ENCODE measurements at places on chromosomes 12 and 14.

DNA sequence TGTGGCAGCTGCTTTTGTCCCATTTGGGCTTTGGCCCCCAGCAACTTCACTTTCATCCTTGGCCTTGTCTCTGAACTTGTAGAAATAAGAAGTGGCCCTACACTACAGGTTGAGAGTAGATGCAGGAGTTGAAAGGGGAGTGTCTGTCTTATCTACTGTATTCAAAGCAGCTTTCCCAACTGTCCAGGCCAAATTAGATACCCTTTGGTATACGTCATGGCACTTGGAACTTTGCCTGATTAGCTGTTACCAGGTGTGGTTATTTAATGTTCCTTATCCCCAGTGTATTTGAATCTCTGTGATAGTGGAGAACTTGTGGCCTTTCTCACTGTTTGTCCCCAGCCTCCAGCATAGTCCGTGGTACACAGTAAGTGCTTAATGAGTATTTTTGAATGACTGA, 33.5 kb downstream of the SUDS3 start:
- peaks cover 15% of the 10 kb centered on the region for H3K36me3 ChIP-seq
- DNase-seq = no peak
- peaks cover 2% of the 10 kb centered on the region for H3K4me1 ChIP-seq
- no peak overlapping the region for H3K4me3 ChIP-seq
- no peak overlapping the region for H3K27ac ChIP-seq

DNA sequence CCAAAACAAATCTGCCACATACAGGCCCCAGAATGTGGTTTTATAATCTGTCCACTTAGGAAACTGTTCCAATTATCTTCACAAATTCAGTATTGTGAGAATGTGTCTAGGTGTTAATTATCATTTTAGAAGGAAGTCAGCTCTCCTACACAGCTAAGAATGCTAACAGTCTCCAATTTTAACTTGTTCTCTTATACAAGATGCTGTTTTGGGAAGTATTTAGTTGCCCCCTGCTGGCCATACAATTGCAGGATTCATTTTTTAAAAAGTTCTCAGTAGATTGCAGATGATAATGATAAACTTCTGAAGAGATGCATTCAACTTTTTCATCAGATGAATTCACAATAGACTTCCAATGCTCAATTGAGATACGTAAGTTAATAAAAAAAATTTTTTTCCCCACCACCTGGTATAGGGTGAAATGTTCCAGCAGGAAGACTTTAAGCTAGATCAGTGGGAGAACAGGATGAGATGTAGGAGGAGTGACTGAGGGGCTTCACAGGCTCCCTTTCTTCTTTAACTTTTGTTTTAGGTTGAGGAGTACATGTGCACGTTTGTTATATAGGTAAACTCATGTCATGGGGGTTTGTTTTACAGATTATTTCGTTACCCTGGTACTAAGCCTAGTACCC, 27.3 kb upstream of the OSBPL8 start:
- H3K36me3 ChIP-seq = no peaks in the 10 kb centered on the region
- H3K27ac ChIP-seq = no peak overlapping the region
- DNase-seq = no peak
- H3K27me3 ChIP-seq = no peaks in the 10 kb centered on the region
- H3K4me1 ChIP-seq = no peaks in the 10 kb centered on the region

- DNase-seq = no peak
- no peak overlapping the region for H3K27ac ChIP-seq
- peaks cover 3% of the 10 kb centered on the region for H3K4me1 ChIP-seq
- no peaks in the 10 kb centered on the region for H3K36me3 ChIP-seq
- H3K27me3 ChIP-seq = no peaks in the 10 kb centered on the region
Observed at GRCh38 chr12:32499048-32499447, 99.7 kb downstream of the FGD4 start.

DNA sequence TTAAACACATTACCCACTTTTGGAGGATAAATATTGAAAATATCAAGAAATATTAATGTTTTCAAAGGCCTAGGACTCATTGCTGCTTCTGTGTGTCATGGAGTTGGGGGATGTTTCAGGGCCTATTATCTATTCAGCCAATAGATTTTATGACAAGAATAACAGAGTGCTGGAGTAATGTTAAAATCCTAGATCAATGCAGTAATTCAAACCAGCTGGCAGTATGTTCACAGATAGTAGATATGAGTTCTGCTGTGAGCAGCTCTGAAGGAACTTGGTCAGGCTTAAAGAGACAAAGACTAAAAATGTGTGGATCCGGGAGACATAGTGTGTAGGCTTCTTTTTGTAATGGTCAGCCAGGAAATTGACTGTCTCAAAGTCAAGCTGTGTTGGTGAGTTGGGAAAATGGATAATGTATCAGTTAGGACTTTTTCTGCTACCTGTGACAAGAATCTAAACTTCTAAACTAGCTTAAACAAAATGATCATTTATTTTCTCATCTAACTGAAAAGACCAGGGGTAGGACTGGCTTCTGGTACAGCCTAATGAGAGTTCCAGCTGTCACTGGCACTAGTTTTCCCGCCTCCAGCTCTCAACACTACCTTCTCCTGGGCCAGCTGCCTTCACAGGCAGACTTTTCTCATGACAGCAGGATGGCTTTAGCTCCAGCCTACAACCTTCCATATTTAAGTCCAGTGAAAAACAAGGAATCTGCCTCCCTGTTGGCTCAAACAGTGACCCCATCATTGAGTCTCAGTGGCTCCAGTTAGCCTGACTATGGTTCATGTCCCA, 16.3 kb upstream of the POLR3B start:
- no peak overlapping the region for H3K4me3 ChIP-seq
- H3K27ac ChIP-seq = peak overlapping the region; percentile 28
- H3K36me3 ChIP-seq = peaks cover 4% of the 10 kb centered on the region
- no peaks in the 10 kb centered on the region for H3K27me3 ChIP-seq

DNA sequence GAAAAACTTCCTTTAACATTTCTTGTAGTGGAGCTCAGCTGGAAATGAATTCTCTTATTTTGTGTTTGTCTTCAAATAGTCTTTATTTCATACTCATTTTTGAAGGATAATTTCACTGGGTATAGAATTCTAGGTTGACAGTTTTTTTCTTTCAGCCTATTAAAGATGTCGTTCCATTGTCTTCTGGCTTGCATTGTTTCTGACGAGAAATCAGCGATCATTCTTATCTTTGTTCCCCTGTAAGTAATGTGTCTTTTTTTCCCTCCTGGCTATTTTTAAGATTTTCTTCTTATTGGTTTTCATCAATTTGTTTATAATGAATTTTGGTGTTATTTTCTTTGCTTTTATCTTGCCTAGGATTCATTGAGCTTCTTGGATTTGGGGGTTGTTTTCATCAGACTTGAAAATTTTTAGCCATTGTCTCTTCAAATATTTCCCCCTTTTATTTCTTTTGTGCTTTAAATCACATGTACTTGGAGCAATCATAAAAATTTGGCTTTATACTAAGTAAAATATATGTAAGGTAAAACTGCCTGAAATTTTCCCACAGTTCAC, 89.4 kb downstream of the UNC79 start:
- H3K4me1 ChIP-seq = no peaks in the 10 kb centered on the region
- H3K27me3 ChIP-seq = no peaks in the 10 kb centered on the region
- no peaks in the 10 kb centered on the region for H3K36me3 ChIP-seq
- no peak for DNase-seq
- H3K4me3 ChIP-seq = no peak overlapping the region
- no peak overlapping the region for H3K27ac ChIP-seq

GRCh38 chr14:64733899-64734298, 29.7 kb downstream of the PLEKHG3 start:
- no peak overlapping the region for H3K4me3 ChIP-seq
- no peaks in the 10 kb centered on the region for H3K27me3 ChIP-seq
- no peaks in the 10 kb centered on the region for H3K36me3 ChIP-seq

GRCh38 chr14:53655080-53655785, 301.4 kb downstream of the BMP4 start:
- H3K27me3 ChIP-seq = no peaks in the 10 kb centered on the region
- H3K27ac ChIP-seq = no peak overlapping the region
- no peaks in the 10 kb centered on the region for H3K36me3 ChIP-seq
- no peak overlapping the region for H3K4me3 ChIP-seq
- peaks cover 2% of the 10 kb centered on the region for H3K4me1 ChIP-seq

- H3K36me3 ChIP-seq = no peaks in the 10 kb centered on the region
- no peaks in the 10 kb centered on the region for H3K4me1 ChIP-seq
- no peak overlapping the region for H3K4me3 ChIP-seq
- no peaks in the 10 kb centered on the region for H3K27me3 ChIP-seq
Observed at GRCh38 chr14:95490727-95491451, 25.6 kb downstream of the SYNE3 start.

DNA sequence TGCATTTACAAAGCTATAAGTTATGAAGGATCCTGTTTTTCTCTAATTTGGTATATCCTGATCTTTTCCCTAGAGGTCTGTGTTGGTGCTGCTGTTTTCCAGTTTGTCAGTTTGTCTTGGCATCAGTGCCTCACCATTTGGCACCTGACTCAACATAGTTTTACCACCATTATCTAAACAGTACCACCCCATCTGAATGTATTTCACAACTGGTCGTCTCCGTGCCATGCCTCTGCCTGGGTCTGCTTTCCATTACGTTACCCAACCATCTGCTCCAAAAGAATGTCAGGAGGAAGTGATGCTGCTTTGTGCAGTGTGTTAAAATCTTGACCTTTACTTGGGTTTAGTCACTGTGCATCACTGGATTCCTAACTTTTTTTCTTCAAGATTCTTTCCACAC, 129.3 kb upstream of the RASSF8 start:
- H3K36me3 ChIP-seq = no peaks in the 10 kb centered on the region
- no peak for DNase-seq
- H3K27ac ChIP-seq = no peak overlapping the region
- no peaks in the 10 kb centered on the region for H3K4me1 ChIP-seq
- no peak overlapping the region for H3K4me3 ChIP-seq
- H3K27me3 ChIP-seq = no peaks in the 10 kb centered on the region

DNA sequence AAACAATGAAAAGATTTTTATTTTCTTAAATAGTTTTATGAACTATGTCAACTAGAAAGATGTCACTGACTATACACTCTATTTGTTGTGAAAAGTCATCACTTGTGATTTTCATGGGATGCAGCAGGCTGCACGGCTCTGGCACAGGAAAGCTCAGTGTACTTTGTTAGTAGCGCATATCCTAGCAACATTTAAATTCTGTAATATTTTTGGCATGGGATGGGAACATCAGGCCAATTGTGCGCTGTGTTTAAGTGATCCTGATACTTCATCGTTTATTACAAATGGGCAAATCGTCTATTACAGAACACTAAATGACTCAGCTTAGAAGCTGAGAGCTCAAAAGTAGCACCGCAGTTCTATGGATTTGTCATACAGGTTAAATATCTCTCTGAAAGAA, 60.7 kb upstream of the SAV1 start:
- no peaks in the 10 kb centered on the region for H3K27me3 ChIP-seq
- DNase-seq = no peak
- H3K36me3 ChIP-seq = peaks cover 10% of the 10 kb centered on the region
- H3K27ac ChIP-seq = no peak overlapping the region
- H3K4me1 ChIP-seq = no peaks in the 10 kb centered on the region

DNA sequence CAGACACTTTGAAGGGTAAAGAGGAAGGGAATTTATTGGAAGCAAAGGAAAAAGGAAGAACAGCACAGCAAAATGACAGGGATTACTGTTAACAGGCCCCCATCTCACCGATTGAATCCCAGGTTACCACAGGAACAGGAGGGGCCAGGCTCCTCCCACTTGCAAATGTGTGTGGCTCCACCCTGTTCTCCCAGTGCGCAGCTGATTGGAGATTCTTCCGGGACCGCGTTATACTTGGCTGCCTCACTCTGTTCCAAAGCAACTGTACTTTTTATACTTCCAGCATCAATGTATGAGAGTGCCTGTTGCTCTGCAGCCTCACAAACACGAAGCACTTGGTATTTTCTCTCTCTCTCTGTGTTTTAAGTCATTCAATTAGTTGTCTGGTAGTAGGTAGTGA, 273.6 kb upstream of the MDGA2 start:
- H3K27me3 ChIP-seq = no peaks in the 10 kb centered on the region
- no peaks in the 10 kb centered on the region for H3K36me3 ChIP-seq
- H3K4me1 ChIP-seq = no peaks in the 10 kb centered on the region
- H3K4me3 ChIP-seq = no peak overlapping the region
- DNase-seq = no peak

DNA sequence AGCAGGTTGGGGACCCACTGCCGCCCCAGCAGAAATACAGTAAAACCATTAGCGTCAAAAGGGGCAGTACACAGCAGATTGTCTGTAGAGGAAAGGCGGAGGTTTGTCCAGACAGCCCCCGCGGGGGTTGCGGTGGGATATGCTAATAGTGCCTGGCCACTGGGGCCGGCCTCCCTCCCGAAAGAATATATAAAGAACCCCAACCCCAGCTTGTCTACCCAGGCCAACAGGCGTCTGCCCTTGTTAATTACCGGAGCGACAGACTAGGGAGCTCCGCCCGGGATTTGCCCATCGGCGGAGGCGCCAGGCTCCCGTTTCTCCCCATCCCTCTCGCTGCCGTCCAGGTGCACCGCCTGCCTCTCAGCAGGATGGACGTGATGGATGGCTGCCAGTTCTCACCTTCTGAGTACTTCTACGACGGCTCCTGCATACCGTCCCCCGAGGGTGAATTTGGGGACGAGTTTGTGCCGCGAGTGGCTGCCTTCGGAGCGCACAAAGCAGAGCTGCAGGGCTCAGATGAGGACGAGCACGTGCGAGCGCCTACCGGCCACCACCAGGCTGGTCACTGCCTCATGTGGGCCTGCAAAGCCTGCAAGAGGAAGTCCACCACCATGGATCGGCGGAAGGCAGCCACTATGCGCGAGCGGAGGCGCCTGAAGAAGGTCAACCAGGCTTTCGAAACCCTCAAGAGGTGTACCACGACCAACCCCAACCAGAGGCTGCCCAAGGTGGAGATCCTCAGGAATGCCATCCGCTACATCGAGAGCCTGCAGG, at the start of gene MYF5:
Gene MYF5 (plus strand): TSS at position 217 of the 774 bp plus-strand sequence. CDS start 152 bp downstream, at position 369.
- no peak within 1 kb of the TSS for H3K27ac ChIP-seq
- no peak for DNase-seq
- no peaks in the 10 kb centered on the region for H3K27me3 ChIP-seq
- no peaks in the 10 kb centered on the region for H3K4me1 ChIP-seq
- H3K36me3 ChIP-seq = no peaks in the 10 kb centered on the region

DNA sequence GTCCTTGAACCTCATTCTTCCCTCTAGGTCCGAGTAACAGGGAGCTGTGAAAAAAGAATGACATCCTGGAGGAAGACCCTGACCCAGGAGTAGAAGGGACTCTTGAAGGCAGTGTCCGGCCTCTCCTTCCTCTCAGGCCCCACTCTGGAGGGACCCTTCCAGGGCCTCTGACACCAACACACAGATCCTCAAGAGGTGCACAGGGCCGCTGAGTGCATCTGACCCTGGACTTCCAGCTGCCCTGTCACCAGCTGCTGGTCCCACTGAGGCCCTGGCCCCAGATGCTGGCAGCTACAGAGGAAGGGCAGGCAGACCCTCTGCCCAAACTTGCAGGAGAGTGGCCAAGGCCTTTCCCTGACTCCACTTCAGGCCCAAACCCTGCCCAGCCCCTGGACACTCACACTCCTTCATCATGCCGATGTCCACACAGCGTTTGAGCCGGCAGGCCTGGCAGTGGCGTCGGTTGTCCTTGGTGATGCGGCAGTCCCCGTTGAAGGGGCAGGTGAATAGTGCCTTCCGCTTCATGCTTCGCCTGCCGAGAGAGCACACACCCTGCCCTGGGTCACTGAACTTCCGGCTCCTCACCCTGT, 40.1 kb downstream of the VDR start:
- peaks cover 1% of the 10 kb centered on the region for H3K4me1 ChIP-seq
- no peaks in the 10 kb centered on the region for H3K36me3 ChIP-seq
- no peak overlapping the region for H3K4me3 ChIP-seq
- DNase-seq = no peak
- no peak overlapping the region for H3K27ac ChIP-seq

- no peaks in the 10 kb centered on the region for H3K36me3 ChIP-seq
- DNase-seq = no peak
- H3K4me1 ChIP-seq = peaks cover 3% of the 10 kb centered on the region
- H3K27ac ChIP-seq = no peak overlapping the region
- H3K4me3 ChIP-seq = no peak overlapping the region
Observed at GRCh38 chr12:70258605-70259403, 15.6 kb downstream of the CNOT2 start.

Data from aorta (tissue), 5 donors.